CD4-positive, alpha-beta T cell treated with Interleukin-12 subunit alpha and Interleukin-12 subunit beta, for 1 hour (primary cell): ENCODE measurements at places on chromosomes 11 and 22.

GRCh38 chr22:36486619-36487384, 5.4 kb upstream of the TXN2 start:
- DNase-seq: peak; percentile 76

DNA sequence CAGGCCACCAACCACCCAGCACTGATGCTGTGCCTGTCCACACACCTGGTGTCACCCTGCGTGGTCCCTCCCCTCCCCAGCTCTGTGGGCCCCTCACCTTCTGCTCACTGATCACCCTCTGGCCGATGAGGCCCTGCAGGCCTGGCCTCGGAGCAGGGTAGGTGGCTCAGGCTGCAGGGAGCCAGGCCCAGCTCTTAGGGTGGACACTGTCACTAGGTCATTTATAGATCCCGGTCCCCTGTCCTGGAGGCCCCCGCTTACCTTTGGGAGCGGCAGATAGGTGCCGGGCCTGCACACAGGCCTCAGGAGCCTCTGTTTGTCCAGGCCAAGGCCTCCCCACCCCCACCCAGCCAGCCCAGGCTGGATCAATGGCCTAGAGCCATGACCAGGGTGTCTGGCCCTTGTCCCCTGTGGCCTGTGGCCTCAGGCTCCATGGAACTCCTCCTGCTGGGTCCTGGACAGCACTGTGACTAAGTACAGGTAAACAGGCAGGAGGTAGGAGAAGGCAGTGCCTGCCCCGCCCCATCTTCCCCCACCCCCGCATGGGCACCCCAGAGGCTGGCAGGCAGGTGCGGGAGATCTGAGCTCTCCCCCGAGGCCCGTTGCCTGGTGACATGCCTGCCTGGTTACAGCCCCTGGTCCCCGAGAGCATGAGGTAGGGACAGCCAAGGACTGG, at the start of gene TMPRSS6:
Gene TMPRSS6 (minus strand): TSS at position 472 of the 676 bp plus-strand sequence. CDS start 6,296 bp downstream, outside the sequence.
- no peak for DNase-seq

DNA sequence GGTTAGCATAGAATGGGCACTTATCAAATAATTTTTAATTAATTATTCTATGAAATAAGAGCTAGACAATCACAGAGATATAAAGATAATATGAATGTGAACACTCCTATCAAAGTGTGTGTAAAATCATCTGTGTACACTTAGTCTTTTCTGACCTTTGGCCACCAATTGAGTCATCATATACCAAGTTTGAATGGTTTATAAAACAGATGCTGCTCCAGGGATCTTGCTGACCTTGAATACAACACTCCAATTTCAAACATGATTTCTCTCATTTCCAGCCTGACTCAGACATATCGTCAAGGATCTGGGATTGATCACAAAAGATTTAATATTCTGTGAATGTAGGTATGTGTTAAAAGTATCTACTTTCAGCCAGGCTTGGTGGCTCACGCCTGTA, 2.9 kb upstream of the OR51V1 start:
- no peak for DNase-seq

DNA sequence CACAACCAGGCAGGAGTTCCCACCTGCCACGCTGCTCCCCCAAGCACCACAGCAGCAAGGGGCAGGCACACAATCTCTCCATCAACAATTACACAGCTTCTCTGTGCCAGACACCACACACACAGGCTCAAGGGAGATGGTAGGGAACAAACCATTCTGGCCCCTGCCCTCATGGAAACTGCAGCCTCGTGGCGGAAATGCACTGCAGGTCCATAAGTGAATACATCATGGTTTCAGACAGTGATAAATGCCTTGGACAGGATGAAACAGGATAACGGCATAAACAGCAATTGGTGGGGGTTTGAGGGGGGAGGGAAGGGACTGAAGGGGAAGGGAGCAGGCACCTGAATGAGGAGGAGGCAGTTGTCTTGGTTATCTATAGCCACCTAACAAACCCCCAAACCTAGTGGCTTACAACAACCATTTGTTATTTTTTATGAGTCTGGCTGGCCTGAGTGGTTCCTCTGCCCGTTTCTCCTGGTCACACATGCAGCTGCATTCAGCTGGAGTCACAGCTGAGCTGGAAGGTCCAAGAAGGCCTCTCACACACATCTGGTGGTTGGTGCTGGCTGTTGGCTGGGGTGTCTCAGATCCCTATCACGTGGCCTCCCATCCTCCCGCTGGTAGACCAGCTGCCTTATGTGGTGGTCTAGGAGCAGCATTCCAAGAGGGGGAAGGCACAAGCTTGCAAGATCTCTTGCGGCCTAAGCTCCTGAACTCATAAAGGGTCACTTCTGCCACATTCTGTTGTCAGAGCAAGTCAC, 15.0 kb upstream of the YWHAH start:
- no peak for DNase-seq

GRCh38 chr11:2516276-2517015, 71.6 kb downstream of the KCNQ1 start:
- DNase-seq: no peak

GRCh38 chr22:24926849-24927579, 19.5 kb downstream of the LHFPL7 start:
- DNase-seq: no peak

- DNase-seq: no peak
Observed at GRCh38 chr11:66184728-66185127, 83.7 kb upstream of the RAB1B start.

GRCh38 chr11:128725630-128726319, 31.9 kb downstream of the FLI1 start:
- peak; percentile 83 for DNase-seq

DNA sequence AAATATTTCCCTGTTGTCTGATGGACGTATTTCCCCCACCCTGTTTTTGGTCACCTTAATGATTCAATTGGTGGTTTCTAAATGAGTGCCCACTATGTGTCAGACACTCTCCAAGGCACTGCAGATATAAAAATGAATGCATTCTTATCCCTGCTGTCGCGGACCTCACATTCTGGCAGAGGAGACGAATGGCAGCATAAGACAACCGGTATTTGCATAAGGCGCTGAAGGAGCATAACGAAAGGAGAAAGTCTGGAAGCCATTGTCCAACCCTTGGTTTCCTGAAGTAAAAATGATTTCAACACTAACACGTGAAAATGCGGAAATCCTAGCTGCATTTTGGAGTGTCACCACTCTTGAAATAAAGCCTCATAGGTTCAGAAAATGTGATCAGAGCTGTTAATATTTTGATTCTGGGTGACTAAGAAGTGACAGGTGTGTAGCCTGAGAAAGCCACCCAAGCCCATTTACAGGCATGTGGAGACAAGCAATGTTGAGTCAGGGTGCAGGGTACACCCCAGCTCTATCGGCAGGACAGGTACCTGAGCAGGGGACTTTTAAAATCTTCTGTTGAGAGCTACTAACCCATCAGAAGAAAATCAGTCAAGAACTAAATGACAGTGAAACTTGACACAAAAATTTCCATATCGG, 10.1 kb upstream of the GAB2 start:
- DNase-seq: no peak

- DNase-seq: no peak
Observed at GRCh38 chr11:86565801-86566312, 106.6 kb downstream of the ME3 start.

DNA sequence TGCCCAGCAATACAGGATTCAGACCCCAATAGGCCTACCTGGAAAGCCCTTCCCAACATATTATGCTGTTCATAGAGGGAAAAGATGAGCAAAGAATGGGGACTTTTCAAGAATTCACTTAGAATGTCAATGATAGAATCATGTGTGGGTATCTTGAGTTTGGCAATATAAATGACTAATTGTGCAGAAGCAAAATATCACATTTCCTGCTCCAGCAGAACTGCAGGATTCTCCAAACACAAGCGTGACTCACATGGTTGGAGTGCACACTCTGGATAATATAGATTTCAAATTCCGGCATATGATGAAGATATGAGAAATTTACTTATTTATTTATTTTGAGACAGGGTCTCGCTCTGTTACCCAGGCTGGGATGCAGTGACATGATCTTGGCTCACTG, 12.5 kb upstream of the APOL5 start:
- no peak for DNase-seq

DNA sequence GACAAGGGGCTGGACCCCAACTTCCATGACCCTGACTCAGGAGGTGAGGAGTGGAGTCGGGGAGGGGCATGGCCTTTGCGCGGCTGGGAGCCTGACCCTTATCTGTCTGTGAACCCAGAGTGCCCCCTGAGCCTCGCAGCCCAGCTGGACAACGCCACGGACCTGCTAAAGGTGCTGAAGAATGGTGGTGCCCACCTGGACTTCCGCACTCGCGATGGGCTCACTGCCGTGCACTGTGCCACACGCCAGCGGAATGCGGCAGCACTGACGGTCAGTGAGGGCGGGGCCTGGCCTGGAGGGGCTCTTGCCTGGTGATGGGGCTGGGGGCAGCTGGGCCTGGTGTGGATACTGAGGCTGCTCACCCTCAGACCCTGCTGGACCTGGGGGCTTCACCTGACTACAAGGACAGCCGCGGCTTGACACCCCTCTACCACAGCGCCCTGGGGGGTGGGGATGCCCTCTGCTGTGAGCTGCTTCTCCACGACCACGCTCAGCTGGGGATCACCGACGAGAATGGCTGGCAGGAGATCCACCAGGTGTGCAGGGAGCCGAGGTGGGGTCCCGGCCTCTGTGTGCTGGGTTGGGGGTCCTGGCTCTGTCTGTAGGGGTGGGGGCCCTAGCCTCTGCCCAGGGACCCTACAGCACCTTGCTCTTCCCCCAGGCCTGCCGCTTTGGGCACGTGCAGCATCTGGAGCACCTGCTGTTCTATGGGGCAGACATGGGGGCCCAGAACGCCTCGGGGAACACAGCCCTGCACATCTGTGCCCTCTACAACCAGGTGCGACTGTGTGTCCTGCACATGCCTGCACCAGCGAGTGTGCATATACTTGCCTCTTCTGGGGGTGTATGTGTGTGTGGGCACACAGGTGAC, 6.3 kb downstream of the SHANK3 start:
- no peak for DNase-seq

- DNase-seq: no peak
Observed at GRCh38 chr11:10824888-10825287, 16.2 kb upstream of the EIF4G2 start.

DNA sequence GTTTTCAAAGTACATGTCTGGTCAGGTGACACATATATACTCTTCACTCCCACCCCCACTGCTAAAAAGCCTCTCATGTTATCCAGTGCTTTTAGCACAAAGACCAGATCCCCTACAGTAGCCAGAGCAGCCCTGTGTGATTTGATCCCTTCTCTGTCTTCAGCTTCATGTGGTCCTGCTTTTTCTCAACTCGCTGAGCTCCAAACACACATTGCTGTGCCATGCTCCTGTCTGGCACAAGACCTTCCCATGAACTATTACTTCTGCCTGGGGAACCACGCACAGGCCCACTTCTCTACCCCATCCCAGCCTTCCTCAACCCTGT, 127.1 kb downstream of the RASSF10 start:
- DNase-seq: no peak

DNA sequence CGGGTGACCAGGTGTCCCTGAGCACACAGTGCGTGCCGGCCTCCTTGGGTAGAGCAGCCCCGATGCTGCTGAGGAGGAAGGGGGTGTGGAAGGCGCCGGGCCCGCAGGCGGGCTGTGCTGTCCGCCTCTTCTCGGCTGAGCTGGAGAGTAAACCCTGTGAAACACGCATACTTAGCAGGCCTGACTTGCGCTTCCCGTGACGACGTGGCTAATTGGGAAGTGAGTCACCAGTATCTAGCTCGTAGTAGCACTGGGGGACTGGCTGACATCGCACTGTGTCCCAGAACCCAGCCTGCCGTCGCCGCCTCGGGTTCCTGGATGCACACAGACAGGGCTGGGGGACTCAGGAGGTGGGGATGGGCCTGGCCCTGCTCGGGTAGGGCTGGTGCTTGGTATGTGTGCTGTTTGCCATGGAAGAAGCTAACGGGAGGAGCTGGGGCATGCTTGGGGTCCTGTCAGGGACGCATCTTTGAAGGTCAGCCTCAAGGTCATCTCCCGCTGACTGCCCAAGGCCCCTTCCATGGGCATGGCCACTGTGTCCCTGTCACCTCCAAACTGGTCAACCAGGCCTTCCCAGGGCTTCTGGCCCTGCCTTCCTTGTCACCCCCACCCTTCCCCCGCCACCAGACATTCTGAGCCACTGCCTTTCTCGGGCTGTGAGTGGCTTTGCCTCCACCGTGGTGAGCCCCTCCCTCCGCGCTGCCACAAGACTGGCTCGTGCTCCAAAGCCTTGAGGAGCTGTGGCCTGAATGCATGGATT, 1327.0 kb downstream of the BRD1 start:
- DNase-seq: no peak

GRCh38 chr11:70716986-70717775, 318.9 kb downstream of the CTTN start:
- no peak for DNase-seq

GRCh38 chr11:134155946-134156865, 67.6 kb downstream of the NCAPD3 start:
- no peak for DNase-seq

DNA sequence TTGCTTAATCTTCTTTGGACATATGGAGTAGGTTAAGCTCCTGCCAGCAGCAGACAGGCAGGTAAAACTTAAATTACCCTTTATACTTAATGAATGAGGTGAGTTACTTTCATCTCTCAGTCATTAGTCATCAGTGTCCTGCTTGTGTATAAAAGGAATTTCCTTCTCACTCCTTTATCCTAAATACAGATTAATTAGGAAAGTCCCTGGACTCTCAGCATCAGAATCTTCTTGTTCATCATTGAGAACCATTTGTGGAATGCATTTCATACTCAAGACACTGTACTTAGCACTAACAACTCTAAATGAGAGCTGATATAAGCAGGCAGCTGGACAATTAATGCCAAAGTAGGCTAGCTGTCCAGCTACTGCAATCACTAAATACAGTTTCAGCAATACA, 630.4 kb downstream of the METTL15 start:
- DNase-seq: no peak

GRCh38 chr11:23869671-23870070, 627.2 kb upstream of the LUZP2 start:
- DNase-seq: no peak

DNA sequence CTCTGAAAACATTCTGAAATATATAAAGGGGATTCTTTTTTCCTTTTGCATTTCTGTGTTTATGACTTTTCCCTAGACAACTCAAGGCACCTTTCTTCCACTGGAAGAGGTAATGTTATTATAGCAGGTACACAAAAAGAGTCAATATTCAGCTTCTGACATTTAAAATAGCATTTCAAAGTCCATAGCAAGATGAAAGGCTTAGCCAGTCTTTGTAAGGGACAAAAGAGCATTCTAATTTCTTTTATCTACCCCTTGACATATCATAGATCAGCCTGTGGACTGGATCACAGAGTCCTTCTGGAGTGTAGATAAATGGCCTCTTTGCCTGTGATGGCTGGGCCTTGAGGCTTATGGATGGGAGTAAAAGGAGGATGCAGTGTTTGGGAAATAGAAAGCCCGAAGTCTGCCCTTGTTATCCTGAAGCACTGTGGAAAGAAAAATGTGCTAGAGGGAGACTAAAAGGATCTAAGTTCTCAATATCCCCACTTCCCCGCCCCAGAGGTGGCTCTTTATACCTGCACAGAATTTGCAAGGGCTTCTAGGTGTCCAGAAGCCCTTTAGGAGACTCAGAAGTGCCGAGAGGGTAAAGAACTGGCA, 1.6 kb upstream of the HEPACAM start:
- DNase-seq: no peak

GRCh38 chr11:8318536-8318935, 54.9 kb upstream of the LMO1 start:
- DNase-seq: no peak

GRCh38 chr11:6588018-6588417, 15.4 kb downstream of the RRP8 start:
- DNase-seq: no peak
